ENCODE measurements at places on chromosomes 1 and 21. TPM values are rescaled to one million over a fixed set of nuclear protein-coding genes. Genes with fewer than 3 reads are reported as not detected.

- DNase-seq: no peak
Measured at GRCh38 chr1:191490303-191490702, 668.0 kb upstream of the RGS18 start.

DNA sequence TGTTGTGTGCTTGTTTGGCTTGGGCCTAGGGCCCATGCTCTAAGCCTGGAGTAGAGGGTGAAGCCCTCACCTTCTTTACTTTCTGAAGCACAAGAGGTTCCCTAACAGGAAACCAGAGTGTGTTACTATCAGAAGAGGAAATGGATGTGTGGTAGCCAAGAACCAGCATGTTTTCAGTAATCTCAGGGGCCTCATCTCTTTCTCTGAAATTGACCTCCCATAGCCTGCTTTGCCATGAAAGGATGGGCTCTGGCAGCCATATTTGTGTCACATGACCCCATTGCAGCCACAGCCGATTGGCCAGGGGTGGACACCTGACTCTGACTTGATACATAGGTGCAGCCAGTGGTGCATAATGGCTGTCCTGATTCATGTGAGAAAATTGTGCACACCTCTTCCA lies 18.6 kb downstream of the A3GALT2 start:
- no peak for DNase-seq

DNA sequence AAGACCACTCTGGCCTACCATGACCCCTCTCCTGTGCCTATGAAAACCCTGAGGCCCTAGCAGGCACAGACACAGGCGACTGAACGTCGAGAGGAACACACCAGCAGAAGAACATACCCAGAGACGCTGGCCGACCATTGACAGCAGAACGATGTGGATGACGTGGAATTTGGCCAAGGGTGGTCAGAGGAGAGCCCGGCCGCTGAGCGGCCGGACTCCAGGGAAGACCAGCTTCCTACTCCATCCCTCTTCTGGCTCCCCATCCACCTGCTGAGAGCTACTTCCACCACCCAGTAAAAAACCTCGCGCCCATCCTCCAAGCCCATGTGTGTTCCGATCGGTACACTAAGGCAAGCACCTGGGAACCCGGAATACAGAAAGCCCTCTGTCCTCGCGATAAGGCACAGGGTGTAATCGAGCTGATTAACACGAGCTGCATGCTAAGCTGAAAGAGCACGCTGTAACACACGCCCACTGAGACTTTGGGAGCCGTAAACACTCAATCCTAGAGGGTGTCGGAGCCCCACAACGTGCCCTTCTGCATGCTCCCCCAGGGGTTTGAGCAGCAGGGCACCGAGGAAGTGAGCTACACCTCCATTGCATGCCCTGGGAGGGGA lies 150.3 kb downstream of the CENPF start:
- DNase-seq: no peak

GRCh38 chr1:85202092-85202863 lies 1.5 kb upstream of the SYDE2 start:
- DNase-seq: peak; percentile 30

DNA sequence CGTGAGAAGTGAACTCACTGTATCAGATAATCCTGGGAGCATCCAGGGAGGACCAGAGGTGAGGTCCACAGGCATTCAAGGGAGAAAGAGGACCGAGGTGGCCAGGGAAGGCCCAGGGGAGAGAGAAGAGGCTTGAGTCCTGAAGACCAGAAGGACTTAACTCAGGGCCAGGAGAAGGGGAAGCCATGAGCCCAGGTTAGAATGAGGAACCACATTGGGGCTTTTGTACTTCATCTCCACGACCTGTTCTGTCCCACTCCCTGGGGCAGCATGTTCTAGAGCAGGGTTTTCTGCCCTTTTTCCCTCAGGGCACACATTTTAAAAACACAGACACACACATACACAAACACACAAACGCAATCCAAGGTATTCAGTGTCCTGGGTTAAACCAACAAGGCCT lies 8.4 kb downstream of the LGR6 start:
- DNase-seq: no peak

- peak; percentile 50 for DNase-seq
Measured at GRCh38 chr1:77954521-77954920, 24.4 kb downstream of the FUBP1 start.

DNA sequence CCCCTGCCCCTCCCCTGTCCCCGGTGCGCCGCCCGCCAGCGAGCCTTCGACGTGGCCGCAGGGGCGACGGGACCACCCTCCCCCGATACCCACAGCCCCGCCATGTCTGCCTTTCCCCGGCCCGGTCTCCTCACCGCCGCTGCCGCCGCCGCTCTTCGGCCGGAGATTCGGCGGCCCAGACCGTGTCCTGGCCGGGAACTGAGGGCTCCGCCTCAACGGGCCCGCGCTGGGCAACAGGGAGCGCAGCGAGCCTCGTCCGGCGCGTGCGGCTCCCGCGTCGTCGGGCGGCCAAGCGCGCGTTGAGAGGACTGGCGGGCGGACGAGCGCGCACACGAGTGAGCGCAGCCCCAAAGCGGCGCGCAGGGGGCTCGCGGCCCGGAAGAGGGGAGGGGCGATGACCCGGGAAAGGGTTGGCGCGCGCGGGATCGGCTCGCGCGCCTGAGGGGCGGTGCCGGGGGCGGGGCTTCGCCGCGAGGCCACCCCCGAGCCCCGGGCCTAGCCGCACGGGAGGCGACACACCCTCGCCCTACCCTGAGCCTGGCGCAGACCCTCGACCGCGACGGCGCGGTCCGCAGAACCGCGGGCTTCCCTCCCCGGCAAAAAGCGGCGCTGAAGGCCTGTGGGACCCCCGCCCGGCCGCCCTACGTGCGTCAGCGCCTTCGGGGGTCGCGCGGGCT lies at the start of gene BTG3:
Gene BTG3 (minus strand): TSS at position 337 of the 677 bp plus-strand sequence. CDS start 3,757 bp downstream, outside the sequence.
- peak; percentile 86 for DNase-seq

DNA sequence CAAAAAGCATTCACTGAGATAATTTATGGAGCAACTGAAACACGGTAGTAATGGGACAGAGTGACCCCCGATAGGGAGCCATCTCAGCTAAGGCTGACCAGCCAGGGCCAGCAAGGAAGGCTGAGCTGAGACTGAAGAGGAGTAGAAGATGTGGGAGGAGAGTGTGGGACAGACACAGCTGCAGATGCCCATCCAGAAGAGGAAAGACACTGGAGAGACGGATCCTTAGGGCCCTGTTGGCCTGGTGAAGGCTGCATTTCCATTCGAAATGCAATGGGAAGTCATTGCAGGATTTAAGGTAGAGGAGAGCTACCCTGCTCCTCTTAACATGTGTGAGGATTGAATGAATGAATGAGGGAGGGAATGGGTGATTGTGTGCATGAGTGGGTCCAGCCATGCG lies 44.0 kb upstream of the LRP8 start:
- DNase-seq: no peak

DNA sequence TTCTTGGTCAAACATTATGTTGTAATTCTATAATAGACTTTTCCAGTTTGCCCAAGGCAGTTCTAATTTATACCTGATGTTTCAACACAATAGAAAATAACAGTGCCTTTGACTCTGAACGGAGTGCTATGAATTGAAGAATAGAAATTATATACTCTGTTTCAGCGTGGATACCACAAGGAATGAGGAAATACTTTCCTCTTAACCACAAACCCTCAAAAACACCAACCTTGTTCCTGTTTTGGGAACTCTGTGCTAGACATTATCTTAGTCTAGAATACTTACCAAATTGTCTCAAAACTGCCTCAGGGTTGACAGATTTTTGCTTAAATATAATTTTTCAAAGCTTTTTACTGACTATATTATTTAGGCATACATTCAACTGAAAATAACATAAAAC lies 1629.3 kb downstream of the MRPL39 start:
- DNase-seq: no peak

GRCh38 chr1:55886856-55887712 lies 671.9 kb upstream of the USP24 start:
- DNase-seq: no peak

GRCh38 chr1:242788771-242789170 lies 264.3 kb upstream of the PLD5 start:
- DNase-seq: no peak

- no peak for DNase-seq
Measured at GRCh38 chr1:170020859-170021258, 53.6 kb downstream of the KIFAP3 start.

DNA sequence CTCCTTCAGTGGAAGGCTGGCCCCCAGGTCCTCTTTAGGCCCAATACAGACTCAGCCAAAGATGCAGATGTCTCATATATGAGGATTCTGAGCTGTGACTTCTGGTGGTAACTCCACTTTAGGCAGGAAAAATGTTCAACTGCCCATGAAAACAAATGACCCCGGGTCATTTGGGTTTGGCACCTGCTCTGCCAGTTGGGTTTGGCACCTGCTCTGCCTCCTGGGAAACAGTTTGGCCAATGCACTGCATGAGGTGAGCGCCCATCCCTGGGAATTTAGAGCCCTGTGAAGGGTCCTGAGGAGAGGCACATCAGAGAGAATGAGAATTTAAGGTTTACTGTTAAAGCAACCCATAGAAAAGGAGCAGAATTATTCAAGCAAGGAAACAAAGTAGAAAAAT lies 45.3 kb downstream of the B3GALT5 start:
- no peak for DNase-seq

GRCh38 chr1:4512636-4513035 lies 141.8 kb upstream of the AJAP1 start:
- DNase-seq: no peak

BEND5 gene
- not detected for polyA plus RNA-seq

DENND2C gene
- polyA plus RNA-seq: 2.8 TPM

DCST2 gene
- 0.16 TPM for polyA plus RNA-seq

TEX38 gene
- polyA plus RNA-seq: not detected

TESK2 gene
- polyA plus RNA-seq: 1.5 TPM

SZRD1 gene
- 63.8 TPM for polyA plus RNA-seq

SH3BP5L gene
- polyA plus RNA-seq: 5.3 TPM

THEM5 gene
- polyA plus RNA-seq: not detected

Measured in GM23248 (cell line).